ENCODE measurements at places on chromosomes 5 and 9.

GRCh38 chr5:74056789-74057164 lies 430.8 kb downstream of the ARHGEF28 start:
- DNase-seq, result no peak

GRCh38 chr5:180563994-180564393 lies 27.3 kb downstream of the SCGB3A1 start:
- DNase-seq, result no peak

- DNase-seq, result no peak
These were observed 457.7 kb downstream of the EFNA5 start for GRCh38 chr5:107213025-107213424.

- DNase-seq, result no peak
These were observed 4.8 kb upstream of the TMEM171 start for GRCh38 chr5:73115399-73116051.

DNA sequence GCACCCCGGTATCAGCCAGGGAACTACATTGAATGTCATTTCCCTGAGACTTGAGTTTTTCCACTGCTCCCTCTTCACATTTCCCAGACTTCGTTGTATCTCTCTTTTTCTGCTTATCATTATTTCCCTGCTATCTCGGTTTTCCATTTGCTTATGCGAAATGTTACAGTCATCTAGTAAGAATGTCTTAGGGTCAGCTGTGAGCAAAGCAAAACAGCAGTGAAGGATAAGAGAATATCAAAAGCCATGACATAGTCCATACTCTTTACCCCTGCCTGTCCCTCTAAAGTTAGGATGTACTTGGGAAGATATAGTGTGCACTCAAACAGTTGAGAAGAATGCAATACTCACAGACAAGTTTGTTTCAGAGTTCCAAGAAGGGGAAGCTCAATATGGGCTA lies 88.7 kb downstream of the ITGA1 start:
- DNase-seq, result no peak

DNA sequence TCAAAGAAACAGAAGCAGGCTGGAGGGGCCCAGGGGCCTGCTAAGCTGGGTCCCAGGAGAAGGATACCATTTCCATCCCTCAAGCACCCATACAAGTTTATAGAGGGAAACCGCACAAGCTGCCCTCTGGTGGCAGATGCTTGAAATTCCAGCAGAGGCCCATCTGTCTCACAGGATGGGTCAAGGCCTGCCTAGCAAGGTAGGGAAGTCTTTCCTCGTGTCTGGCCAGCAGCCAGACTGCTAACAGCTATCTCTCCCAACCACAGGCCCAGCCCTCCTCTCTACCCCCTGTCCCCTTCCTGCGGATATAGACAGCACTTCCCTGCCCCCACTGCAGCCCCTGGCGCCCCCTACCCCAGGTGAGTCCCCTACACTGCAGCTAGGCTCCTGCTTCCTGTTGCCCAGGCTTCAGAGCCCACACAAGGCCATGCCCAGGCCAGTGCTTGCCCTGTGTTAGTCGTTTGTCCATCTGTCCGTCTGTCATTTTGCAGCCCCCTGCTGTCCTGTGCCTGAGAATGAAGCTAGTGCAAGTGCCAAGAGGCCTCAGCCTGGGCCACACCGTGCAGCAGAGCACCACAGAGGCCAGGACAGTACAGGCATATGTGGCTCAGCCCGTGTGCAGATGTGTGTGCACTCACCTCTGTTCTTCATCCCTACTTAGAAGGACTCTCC lies 26.2 kb downstream of the TCF7 start:
- DNase-seq, result no peak

DNA sequence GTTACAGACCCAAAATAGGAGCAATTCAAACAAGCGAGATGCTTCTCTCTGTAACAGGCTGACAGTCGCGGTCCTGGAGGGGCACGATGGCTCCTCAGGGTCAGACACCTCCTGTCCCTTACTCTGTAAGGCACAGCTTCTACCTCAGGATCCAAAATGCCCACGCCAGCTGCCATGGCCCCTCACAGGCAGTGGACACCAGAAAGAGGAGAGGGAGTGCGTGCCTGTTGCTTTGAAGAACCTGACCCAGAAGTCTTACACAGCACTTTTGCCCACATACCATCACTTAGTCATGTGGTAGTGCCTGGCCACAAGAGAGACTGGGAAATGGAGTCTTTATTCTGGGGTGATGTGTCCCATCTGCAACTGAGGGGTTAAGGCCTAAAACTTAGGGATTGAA lies 11.6 kb upstream of the ABL1 start:
- no peak for DNase-seq
